ENCODE measurements at places on chromosomes 2 and 18.

- no peak for DNase-seq
Observed at GRCh38 chr2:199778655-199779054, 72.3 kb downstream of the FTCDNL1 start.

DNA sequence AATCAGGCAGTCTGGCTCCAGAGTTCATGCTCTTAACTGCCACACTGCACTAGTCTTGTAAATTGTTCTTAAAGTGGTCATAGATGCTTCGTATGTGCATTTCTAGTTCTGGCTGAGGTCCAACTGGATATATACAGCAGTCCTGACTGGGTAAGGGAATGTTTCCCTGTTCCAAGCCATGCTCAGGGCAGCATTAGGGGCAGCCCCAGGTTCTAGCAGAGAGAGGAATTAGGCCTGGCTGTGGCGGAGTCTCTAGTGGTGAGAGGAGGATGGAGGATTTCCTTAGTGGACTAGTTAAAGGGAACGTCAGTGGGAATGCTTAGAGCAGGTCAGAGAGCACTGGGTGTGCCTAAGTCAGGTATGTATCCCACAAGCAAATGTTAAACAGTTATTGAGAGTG, 28.0 kb downstream of the UBE2E3 start:
- DNase-seq: no peak

GRCh38 chr18:39326772-39327171, 1761.2 kb upstream of the CELF4 start:
- no peak for DNase-seq

- DNase-seq: no peak
Observed at GRCh38 chr2:196168181-196168580, 3.2 kb downstream of the STK17B start.

DNA sequence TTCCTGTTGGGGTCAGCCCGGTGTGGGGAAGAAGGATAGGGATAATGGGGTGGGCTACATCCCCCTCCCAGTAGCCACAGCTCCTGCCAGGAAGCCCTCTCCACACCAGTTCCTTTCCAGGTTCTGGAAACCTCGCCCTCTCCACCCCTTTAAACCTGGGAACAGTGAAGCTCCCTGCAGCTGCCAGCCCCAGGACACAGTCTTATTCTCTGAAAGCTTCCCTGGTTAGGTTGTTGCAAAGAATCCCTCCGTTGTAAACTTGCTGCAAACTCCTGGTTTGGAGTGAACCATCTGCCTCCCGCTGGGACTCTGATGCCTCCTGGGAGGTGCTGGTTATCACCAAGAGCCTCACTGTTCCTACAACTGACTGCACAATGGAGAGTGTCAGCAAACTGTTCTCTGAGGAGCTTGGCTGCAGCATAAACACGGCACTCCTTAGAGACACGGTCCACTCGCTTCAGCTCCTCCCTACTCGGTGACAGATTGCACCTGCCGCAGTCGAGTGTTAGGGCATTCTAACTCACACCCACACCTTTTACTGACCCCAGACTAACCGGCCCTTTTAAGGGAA, 261.8 kb upstream of the RAB6C start:
- no peak for DNase-seq

- DNase-seq: peak; percentile 7
Observed at GRCh38 chr2:108449410-108450130, 564 bp downstream of the GCC2 start.

DNA sequence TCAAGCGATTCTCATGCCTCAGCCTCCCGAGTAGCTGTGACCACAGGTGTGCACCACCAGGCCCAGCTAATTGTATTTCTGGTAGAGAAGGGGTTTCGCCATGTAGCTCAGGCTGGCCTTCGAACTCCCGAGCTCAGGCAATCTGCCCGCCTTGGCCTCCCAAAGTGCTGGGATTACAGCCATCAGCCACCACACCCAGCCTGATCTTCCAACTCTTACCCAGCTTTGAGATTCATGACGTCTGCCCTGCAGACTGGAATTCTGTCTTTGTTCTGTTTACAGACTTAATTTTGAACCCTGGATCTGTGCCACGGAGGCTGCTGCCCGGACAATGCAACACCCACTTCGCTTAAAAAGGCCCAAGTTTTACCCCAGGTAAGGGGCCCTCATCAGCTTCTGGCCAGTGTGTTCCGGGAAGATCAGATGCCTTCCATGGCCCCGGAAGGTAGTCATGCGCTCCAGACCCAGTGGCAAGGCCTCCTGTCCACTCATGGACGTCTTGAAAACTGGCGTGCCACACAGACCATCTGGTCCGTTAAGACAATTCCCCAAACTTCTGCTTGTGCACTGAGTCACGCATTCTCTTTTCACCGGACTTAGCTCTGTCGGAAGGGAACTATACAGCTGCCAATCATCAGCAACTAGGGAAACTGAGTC, 5.5 kb downstream of the PXDN start:
- DNase-seq: no peak

DNA sequence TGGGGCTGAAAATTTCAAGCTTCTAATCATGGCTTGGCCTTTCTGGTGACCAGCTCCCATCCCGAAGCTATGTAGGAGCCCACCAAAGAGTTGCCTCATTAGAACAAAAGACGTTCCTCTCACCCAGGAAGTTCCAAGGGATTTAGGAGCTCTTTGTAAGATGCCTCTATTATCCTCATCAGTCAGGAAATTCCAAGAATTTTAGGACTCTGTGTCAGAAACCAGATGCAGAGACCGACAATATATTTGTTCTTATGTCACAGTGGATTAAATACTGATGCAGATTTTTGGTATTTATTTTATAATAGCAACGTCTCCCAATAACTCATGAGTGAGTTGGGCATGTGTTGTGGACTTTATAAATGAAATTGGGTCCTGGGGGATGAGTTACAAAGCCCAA, 91.8 kb upstream of the SKOR2 start:
- no peak for DNase-seq

DNA sequence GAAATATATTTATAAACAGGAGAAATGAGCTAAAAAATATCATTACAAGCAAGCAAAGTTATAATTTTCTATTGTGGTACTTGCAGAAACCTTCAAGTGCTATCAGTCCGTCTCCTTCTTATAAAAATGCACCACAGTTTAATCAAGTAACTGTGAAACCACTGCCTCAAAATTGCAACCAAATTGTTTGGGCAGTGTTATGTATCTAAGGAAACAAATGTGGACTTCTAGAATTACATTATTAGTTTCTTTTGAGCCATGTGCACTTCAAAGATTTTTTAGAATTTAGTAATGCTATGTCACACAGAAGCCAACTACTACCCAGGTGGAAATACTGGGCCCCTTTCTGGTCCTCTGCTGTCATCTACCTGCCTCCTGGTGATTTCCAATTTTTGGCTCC, 495.6 kb downstream of the NYAP2 start:
- DNase-seq: no peak

DNA sequence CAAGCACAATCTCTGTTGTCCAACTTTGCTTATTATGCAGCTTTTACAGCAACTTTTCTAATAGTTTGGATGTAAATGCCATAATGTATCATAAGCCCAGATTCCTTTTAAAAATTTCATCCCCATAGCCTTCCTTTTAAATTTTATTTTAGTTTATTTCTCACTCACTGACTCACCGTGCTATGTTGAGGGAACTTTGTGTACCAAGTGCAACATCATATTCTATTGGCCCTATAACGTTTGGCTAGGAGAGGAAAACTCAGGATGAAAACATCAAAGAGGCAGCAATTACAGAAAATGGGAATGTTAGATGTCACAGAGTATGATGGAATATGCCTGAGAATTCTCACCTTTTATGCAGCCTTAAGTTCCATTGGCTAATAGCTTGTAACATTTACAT, 135.5 kb downstream of the LCLAT1 start:
- DNase-seq: no peak

GRCh38 chr2:120265006-120265405, 12.4 kb downstream of the RALB start:
- DNase-seq: no peak

DNA sequence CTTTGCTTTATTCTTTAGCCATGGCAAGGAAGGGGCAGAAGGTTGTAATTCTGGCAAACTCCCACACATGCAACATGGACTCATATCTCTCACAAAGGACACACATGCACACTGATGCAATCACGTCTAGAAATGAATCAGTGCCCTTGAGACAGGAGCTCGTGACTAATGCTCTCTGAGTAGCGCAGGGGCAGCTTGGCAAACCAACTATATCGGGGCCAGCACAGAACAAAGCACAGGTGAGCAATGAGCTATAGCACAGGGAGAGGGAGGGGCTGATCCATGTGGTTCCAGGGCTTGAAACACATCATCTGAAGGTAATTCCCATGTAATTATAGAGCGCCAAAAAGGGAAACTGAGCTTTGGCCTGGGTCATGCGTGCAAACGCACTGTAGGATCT, 165.2 kb upstream of the KLF7 start:
- no peak for DNase-seq

DNA sequence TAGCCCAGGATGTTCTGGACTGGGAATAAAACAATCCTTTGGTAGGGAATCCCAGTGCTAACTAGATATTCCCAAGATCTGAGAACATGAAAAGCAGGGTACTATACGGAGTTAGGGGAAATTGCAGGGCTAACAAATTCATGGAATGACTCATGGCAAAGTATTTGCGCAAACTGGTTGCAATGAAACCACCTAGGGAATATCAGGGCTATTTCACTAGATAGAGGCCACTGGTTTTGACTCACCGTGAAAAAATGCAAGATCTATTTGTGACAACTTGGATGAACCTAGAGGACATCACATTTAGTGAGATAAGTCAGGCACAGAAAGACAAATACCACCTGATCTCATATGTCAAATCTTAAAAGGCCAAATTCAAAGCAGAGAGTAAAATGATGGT, 233.3 kb downstream of the MBD2 start:
- DNase-seq: no peak

GRCh38 chr2:170247882-170248393, 70.0 kb downstream of the MYO3B start:
- DNase-seq: no peak

DNA sequence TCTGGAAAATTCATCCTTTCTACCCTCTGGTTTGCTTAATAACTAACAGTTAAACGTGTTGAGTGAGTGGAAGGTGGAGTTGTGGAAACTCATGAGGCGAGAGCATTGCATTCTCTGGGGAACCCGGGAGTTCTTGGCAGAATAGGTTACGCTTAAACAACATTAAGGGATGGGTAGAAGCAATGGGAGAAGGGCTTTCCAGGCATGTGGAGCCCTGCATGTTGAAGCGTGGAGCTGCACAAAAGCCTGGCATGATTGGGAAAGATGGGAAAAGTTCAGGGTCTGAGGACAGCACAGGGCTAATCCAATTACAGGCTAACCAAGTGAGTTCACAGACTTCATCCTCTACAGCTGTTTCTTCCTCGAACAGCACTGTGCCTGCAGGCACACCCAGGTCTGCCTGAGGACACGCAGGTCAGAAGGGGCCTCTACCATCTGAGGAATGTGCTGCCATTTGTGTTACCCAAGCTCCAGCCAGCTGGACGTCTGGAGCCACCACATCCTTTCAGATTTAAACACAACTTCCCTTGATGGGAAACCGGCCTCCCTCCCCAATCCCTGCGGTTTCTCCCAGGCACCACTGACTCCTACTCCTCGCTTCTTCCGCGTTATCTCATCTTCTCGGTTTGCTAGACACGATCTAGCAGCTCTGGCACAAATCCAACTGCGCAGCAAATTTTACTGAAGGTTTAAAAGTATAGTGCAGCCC, 164.2 kb downstream of the ANTXR1 start:
- no peak for DNase-seq

DNA sequence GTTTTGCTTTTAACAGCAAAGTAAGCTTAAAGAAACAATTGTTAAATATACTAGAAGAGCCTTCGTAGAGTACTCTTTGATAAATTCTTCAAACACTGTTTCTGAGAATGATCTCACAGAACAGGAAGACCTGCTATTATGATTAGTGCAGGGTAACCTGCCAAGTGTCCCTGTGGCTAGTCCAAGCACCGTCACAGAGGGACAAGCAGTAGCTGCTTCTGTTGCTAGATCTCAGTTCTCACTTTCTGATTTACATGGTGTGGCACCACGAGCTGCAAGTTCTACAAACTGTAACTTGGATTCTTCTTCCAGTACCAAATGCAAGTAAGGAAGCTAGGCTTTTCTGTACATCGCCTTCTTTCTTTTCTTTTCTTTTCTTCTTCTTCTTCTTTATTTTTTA, 121.5 kb downstream of the PIEZO2 start:
- DNase-seq: no peak

DNA sequence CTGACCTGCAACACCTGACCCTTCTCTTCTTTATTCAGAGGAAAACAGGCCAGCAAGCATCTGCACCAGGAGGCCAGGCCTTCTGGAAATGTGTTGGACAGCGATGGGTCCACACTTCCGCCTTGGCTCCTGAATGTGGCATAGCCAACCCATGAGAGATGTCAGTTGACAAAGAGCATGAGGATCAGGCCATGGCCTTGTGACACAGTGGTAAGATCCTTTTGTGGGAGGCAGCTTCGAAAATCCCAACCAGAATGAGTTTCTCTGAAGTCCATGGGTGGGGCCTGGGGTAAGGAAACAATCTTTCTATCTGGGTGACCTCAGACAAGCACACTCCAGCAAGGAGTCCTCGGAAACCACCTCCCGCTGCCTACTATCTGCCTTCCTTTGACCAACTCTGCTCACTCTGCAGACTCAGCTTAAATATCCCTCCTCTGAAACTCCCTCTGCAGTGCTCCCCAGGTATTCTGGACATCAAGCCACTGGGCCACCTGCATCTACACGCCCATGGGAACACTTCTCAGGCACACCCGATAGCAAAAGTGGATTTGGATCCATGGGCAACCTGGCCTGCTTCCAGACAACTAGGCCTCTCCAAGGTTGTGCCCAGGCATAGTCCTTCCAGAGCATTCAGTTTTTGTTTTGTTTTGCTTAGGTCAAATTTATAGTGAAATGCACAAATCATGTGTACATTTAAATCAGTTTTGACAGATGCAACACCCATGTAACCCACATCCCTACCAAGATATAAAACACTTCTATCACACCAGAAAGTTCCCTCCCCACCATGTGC, 3.6 kb upstream of the SH2D6 start:
- DNase-seq: no peak

DNA sequence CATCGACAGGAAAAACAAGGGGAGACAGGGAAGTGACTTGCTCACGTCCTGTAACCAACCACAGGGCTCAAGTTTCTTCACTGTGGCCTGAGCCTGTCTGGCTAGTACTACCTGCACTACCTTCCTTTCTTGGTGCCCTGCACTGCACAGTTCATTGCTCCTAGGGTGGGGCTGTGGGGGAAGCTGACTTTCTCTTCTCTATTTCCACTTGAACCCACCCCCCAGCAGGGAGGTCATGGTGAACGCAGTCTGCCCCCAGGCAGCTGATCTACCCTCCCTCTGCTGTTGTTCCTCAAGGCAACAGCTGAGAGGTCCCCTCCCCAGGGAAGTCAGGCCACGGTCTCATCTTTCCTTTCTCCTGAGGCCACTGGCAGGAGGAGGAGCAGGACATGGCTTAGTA, 532.1 kb downstream of the SOX11 start:
- DNase-seq: no peak

Measured in brain (organoid and tissue), 16 donors.